ENCODE measurements at places on chromosomes 1 and 21.

DNA sequence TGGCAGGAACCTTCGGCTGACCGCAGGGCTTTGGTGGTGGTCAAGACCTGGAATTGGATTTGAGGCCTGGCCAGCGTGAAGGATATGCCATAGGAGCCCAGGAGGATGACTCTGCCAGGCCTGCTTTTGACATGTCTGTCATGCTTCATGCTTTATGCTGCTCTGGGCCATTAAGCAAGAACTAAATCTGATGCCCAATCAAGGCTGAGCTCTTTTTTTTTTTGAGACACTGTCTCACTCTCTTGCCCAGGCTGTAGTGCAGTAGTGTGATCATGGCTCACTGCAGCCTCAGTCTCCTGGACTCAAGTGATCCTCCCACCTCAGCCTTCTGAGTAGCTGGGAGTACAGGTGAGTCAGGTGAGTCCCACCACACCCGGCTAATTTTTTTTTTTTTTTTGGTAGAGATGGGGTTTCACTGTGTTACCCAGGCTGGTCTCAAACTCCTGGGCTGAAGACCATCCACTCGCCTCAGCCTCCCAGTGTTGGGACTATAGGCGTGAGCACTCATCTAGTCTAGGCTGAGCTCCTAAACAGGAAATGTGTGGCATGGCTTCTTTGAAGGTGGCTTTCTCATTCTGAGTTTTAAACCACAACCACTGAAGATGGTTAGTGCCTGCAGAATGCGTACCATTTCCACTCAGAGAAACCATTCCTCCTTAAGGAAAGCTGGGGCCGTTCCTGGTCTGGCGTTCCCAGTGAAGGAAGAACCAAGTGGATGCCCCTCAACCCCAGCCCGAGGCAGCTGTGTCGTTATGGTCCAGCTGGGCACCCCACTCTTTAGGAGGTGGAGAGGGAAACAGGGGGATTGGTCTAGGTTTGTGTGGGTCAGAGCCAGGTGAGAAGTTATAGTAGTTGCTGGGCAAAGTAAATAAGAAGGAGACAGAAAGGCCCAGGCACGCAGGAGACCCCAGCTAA is 34.2 kb upstream of the ATP5PO start:
- no peak for DNase-seq

DNA sequence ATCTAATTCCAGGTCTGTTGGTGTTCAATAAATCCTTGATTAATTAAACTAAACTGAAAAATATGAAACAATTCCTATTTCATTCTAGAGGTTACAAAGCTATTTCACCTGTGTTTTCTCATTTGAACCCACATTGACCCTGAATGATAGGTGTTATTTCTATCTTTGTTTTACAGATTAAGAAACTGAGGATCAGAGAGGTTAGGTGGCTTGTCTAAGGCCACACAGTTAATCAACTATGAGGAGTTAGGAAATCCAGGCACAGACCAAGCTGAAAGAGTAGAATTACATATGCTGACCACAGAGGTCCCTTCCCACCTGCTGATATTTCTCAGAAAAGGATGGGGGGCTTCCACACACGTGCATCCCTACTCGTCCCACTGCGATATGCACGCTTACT is 487 bp downstream of the PIGR start:
- no peak for DNase-seq

GRCh38 chr1:54584575-54584974 is 36.5 kb downstream of the ACOT11 start:
- no peak for DNase-seq

- DNase-seq = no peak
Observed at GRCh38 chr1:101356604-101357443, 120.0 kb downstream of the S1PR1 start.

DNA sequence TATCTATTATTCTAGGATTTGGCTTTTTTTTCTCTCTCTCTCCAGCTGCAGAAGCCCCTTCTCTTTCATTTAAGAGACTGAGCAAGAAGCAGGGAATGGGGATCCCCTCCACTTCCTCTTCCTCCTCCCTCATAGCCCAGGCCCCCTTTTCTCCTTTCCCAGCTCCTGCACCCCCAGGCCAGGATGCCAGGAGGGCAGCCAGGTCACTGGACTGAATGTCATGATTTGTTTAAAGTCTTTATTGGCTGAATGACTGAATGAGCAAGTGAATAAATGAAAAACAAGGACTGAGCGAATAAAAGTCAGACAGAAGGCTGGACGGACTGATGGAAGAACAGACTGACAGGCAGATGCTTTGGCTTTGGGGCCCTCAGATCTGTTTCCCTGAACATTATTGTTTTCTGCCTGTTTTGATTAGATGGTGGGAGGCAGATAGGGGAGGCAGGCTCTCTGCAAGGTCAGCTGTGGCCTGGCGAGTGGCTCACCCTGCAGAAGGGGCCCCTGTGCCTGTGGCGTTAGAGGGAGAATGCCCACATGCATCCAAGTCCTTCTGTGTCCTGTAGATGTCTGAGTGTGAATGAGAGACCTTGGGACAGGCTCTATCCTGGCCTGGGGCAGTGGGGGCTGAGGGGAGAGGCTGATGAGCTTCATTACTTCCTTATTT is 20.3 kb upstream of the ADGRB2 start:
- DNase-seq = no peak

DNA sequence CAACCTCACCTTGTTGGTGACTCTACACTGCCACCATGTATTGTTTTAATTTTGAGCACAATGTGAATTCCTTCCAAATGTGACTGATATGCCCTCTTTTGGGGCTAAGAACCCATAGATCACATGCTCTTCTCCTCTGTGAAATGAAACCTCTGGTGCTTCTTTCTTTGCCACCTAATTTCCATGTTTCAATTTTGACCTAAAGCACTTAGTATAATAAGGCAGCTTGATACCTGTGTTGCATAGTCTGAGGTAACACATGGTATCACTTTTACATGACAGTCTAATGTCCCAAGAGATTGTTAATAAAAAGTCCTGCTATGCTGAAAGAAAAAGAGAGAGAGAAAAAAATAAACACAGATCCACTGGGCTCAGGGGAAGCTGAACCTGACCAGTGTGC is 24.2 kb downstream of the CLEC20A start:
- DNase-seq = no peak

GRCh38 chr1:27102707-27103468 is 52.0 kb downstream of the SLC9A1 start:
- peak; percentile 92 for DNase-seq

DNA sequence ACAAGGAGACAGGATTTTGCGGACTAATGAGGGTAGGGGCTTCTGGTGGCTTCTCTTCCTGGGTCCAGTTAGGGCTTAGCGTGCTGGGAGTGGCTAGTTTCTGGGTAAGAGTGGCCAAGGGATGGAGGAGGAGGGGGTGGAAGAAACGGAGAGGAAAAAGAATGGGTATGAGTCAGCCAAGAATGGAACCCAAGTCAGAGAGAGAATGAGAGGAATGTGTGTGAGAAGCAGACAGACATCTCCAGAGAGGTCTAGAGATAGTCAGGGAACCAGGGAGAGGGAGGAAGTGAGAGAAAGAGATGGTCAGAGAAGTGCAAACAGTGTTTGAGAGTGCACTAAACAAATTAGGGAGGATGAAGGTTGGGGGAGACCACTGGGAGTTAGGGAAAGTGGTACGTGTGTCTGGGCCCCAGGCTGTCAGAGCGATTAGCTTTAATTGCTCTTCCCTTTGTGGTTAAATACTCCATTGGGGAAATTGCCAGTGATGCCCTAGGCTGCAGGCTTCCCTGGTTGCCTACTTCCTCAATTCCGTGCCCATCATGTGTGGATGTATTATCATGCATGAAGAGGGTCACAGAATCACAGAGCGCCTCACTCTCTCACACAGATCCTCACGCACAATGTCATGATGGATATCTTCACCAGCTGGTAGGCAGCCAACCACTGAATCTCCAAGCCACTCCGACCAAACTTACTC is 1.4 kb downstream of the PEA15 start:
- DNase-seq = no peak

GRCh38 chr21:46608672-46609111 is 3.8 kb upstream of the S100B start:
- DNase-seq = no peak

- DNase-seq = no peak
Observed at GRCh38 chr21:29423099-29423870, 124.6 kb downstream of the BACH1 start.

DNA sequence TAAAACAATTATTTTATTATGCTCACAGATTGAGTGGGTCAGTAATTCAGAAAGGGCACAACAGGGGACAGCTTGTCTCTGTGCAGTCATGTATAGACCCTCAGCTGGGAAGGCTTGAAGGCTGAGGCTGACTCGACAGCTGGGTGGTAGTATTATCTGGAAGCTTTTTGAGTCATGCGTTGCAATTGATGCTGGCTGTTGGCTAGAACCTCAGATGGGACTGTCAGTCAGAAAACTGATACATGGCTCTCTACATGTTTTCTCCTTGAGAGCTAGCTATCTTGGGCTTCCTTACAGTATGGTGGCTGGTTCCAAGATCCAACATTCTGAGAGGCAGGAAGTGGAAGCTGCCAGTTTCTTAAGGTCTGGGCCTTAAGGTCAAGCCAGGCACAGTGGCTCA is 61.5 kb upstream of the SELENON start:
- no peak for DNase-seq

DNA sequence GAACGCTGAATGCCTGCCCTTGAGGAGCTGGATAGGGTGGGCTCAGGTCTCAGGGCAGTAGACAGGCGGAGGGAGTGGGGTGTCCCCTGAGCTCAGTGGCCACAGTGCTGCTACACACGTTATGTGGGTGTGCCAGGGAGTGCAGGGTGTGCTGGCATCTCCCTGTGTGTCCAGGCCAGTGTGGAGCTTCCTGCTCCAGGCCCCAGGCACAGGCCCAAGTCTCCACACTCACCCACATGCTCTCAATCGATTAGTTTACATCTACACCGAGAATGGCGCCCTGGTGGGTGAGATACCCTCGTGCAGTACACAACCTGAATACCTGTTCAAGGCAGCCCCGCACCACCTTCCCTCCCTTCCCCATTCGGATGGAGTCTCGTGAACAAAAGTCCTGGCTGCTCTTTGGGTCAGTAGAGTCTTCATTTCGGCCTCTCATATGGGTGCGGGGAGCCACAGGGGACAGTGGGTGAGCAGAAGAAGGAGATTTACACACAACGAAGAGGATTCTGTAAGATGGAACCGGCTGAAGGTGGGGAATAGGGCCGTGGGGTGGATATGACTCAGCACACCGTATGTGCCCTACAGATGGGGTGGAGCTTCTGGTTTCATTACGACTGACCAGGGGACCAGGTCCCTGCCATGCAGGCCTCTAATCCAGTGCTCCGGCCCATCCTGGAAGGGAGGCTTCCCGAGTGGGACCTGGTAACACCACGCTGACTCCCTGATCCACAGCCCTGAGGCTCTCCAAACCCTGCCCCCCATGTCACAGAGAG is 93.3 kb downstream of the SPSB1 start:
- no peak for DNase-seq

DNA sequence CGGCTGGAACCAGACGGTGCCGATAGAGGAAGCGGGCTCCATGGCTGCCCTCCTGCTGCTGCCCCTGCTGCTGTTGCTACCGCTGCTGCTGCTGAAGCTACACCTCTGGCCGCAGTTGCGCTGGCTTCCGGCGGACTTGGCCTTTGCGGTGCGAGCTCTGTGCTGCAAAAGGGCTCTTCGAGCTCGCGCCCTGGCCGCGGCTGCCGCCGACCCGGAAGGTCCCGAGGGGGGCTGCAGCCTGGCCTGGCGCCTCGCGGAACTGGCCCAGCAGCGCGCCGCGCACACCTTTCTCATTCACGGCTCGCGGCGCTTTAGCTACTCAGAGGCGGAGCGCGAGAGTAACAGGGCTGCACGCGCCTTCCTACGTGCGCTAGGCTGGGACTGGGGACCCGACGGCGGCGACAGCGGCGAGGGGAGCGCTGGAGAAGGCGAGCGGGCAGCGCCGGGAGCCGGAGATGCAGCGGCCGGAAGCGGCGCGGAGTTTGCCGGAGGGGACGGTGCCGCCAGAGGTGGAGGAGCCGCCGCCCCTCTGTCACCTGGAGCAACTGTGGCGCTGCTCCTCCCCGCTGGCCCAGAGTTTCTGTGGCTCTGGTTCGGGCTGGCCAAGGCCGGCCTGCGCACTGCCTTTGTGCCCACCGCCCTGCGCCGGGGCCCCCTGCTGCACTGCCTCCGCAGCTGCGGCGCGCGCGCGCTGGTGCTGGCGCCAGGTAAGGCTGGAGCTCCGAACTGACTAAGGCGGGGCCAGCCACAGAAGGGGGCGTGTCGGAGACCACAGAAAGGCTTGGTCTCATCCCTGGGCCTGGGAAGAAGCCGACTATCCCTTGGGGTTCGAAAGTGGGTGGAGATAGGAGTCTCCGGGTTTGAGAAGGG is 486 bp downstream of the SLC27A3 start:
- peak; percentile 80 for DNase-seq

GRCh38 chr21:37370152-37371040 is 3.8 kb downstream of the DYRK1A start:
- no peak for DNase-seq

- DNase-seq = no peak
Observed at GRCh38 chr1:109309347-109309746, 2.5 kb upstream of the MYBPHL start.

All from type B pancreatic cell (in vitro differentiated cells).